Stimulated activated naive CD8-positive, alpha-beta T cell treated with anti-CD3 and anti-CD28 coated beads, Interleukin-15, amount 100 ng/mL, for 72 hours (primary cell): ENCODE measurements at places on chromosomes 3 and 15.

- no peak for DNase-seq
Measured at GRCh38 chr3:25460751-25461150, 32.7 kb downstream of the RARB start.

GRCh38 chr3:30672959-30673358, 66.6 kb downstream of the TGFBR2 start:
- DNase-seq, result no peak

GRCh38 chr3:38605981-38606380, 43.5 kb downstream of the SCN5A start:
- no peak for DNase-seq

GRCh38 chr15:71201477-71201876, 86.2 kb downstream of the THSD4 start:
- DNase-seq, result no peak

DNA sequence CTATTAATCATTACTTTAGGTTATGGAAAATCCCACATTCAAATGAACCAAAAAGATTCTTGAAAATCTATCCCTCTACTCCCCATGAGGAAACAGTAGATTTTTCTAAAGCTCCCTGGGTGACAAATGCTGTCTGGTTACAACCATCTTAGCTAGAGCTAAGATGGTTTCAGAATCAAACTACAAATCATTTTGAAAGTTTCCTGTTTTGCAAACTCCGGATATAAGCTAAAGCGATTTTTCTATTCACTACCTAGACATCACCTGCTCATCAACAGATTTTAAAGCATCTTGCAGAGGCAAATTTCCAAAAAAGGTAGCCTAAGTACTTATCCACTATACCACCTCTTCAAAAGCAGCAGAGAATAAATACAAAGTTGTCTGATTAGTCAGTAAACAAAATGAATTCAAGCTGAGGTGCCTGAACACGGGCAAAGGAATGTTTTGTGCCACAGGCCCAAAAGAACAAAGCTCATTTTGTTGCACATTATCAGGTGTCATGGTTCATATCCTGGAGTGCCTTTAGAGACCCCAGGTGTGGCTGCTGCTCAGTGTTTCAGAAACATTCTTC, 204.9 kb downstream of the TNIK start:
- no peak for DNase-seq

GRCh38 chr15:25543196-25543595, 104.4 kb upstream of the UBE3A start:
- DNase-seq, result no peak

DNA sequence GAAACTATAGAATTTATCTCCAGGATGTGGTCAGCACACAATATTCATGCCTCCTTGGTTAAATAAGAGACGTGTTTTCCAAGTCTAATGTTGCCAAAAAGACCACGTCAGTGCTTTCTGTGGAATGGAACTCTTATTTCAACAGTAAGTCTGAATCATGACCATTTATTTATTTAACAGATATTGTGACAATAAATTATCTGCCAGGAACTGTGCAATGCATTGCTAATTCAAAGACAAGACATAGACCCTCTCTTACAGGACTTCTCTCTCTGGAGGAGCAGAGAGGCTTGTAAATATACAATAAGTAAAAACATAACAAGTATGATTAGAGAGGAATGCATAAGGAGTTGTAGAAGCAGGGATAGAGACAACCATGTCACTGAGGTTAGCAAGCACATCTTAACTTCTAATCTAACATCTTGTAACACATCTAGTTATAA, 227.5 kb downstream of the DTWD1 start:
- no peak for DNase-seq

DNA sequence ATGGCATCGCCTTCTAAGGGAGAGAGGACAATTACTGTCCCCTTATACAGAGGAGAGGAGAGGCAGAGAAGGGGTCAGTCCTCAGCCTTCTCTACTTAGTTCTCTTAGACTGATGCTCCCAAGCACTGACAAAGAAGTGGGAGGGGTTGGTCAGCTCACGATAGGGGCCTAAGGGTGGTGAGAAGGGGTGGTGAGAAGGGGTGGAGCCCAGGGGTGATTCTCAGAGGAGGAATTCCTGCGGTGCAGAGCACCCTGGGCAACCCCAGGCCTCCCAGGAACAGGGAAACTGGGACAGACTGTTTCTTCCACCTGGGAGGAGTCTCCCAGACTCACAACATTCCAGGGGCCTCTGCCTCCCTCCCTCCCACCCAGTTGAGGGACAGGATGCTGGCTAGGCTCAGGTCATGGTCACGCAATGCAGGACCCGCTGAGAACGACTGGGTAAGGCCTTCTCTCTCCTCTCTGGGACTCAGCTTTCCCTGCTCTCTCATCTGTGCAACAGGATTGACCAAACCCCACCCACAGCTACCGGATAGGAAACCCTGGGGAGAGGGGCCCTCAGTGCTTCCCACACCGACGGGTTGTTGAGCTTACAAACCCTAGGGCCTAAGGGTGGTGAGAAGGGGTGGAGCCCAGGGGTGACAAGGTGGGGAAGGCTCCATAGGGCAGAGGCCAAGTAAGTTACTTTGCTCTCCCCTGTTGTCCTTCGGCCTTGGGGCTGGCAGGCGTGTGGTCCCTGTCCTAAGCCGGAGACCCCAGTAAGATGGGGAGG, 1.5 kb downstream of the TPRA1 start:
- peak; percentile 24 for DNase-seq

- no peak for DNase-seq
Measured at GRCh38 chr15:95341686-95342085, 988.8 kb upstream of the NR2F2 start.

GRCh38 chr3:140465988-140466387, 211.9 kb upstream of the TRIM42 start:
- DNase-seq, result no peak

DNA sequence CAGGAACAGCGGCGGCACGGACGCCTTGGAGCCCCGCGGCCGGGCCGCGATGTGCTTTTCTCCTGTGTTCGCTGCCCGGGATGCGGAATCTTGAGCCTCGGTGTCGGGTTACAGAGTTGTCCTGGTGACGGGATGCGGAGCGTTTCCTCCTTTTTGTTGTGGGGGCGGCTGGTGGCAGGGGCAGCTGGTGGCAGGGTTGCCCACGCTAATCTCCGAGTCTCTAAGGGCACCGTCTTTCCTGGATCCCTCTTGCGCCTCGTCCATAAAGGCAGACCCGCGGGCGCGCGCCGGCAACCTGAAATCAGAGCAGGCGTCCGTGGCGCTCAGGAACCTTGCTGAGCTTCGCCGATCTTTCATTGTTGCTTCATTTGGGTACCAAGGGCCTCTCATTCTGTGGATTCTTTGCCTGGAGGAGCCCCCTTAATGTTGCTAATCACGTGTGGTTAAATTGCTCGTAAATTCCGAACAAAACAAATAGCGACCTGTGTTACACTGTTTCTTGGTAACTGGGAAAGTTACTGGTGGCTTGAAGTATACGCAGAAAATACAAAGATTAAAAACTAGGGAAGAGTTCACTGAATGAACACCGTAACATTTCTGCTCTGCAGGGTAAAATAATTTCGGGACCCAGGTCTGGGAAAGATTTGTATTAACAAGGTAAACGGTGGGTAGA, 844 bp upstream of the PFN2 start:
- DNase-seq, result peak; percentile 21

- no peak for DNase-seq
Measured at GRCh38 chr15:95401587-95401986, 928.9 kb upstream of the NR2F2 start.

DNA sequence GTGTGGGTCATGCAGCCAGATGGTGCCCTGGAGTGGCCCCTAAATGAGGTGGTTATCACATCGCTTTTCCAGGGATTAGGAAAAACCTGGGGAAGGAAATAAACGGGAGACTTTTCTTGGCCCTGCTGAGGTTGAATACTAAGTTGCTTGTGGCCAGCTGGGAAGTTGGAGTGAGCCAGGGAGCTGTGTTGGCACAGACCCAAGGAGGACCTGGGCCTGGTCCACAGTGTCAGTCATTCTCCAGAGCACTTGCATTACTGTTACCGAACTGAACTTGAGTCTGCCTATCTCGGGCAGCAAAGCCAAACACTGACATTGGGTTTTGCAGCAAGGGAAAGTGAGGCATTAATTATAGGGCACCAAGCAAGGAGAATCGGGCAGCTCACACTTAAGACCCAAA, 339.0 kb downstream of the GABRB3 start:
- DNase-seq, result no peak

- DNase-seq, result no peak
Measured at GRCh38 chr3:115602194-115602593, 21.1 kb upstream of the GAP43 start.

DNA sequence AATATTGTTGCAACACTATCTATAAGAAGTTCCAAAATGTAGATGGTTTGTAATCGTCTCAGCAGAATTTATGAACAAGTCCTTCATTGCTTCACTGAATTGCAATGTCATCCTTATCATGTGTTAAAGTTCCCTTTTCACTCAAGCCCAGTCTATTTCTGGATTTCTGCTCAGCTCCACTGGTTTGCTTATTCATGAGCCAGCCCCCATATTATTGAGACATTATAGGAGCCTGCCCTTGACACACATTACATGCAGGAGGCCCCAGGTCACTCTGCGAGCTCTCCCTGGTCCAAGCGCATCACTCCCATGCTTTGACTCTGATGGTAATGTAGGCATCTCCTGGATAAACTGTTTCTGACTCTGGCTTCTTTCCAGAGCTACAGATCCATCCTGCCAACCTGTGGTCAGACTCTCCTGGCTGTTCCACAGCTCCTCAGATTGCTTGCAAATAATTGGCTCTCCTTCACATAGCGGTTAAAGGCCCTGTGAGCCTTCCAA, 56.9 kb downstream of the ABTB1 start:
- DNase-seq, result no peak

DNA sequence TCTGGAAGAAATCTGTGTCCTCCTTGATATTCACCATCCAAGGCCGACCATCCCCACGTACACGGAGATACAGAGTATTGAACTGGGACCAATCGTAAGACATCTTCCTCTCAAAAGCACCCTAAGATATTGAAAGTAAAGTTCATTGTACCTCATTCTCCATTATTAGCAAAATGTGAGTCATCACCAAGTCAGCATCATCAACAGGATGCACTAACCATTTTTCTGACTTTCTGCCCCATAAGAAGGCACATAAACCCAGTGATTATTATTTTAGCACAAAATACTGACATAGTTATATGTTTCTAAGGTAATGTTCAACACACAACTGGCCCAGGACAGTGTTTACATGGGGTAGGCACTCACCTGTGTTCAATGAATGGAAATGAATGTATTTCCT, 7.4 kb downstream of the NDUFAF1 start:
- no peak for DNase-seq

DNA sequence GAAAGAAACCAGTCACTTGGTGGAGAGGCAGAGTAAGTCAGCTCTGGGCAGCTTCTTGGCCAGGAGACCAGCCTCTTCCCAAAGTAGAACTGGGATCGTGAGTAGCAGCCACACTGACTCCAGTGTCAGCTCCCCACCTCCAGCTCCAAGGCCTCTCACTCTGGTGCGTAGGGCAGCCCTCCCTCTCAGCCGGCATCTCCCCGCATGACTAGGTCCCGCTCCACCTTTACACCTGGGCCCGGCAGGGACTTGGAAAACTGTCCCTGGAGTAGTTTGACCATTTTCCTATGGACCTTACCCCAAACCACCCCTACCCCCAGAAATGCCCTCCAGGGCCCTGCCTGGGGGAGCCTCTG, 3.3 kb downstream of the STRA6 start:
- no peak for DNase-seq

- DNase-seq, result no peak
Measured at GRCh38 chr15:88465633-88466224, 1.5 kb downstream of the MRPL46 start.

DNA sequence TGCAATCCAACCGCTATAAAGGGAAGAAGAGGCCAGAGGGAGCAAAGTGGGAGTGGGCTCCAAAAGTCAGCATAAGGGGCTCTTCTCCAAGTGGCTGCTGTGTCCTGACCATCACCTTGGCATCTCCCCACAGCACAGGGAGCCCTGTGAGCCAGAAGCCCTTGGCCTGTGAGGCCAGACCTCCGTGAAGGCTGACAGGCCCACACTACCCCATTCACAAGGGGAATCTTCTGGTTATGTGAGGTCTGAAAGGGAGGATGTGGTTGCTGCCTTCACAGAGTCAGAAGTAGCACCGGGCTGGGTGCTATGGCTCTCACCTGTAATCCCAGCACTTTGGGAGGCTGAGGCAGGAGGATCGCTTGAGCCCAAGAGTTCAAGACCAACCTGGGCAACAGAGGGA, 2.6 kb upstream of the ULK3 start:
- DNase-seq, result peak; percentile 23

DNA sequence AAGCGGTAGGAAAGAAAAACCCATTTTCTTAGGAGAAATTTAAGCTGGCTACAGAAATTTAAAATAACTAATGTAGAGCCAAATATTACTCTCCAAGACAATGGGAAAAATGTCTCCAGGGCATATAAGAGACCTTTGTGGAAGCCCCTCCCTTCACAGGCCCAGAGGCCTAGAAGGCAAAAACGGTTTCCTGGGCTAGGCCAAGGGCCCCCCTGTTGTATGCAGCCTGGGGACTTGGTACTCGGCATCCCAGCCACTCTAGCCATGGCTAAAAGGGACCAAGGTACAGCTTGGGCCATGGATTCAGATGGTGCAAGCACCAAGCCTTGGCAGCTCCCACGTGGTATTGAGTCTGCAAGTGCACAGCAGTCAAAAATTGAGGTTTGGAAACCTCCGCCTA, 90.1 kb downstream of the CGGBP1 start:
- DNase-seq, result no peak

GRCh38 chr15:99414755-99415731, 150.7 kb upstream of the MEF2A start:
- DNase-seq, result no peak

DNA sequence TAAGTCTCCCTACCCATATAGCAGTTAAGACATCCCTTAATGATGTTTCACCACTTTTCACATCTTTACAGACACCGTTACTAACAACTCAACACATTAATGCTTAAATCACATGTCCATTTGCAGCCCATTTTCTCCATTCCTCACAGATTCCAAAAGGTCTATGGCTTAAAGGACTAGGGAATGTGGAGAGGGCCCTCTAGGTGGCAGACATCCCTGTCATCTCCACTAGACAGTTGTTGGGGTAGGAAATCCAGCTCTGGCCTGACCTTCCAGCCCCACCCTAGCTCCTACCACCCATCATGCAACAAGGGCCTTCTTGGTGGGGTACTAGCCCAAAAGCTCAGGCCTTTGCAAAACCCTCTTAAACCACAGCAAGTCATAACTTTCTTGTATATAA, 25.2 kb downstream of the CPEB1 start:
- no peak for DNase-seq

DNA sequence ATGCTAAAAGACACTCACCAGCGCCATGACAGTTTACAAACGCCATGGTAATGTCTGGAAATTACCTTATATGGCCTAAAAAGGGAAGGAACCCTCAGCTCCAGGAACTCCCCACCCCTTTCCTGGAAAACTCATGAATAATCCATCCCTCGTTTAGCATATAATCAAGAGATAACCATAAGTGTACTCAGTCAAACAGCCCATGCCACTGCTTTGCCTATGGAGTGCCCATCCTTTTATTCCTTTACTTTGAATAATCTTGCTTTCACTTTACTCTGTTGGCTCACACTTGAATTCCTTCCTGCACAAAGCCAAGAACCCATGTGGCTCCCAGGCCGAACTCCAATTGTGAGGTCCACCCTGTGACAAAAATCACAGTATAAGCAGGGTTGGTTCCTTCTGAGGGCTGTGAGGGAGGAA, 19.1 kb upstream of the FSTL1 start:
- DNase-seq, result no peak

- DNase-seq, result peak; percentile 77
Measured at GRCh38 chr3:16904423-16905417, 20.0 kb downstream of the PLCL2 start.
